Heart right ventricle (tissue), 16 donors: ENCODE measurements at places on chromosomes 7 and 10. TPM values are rescaled to one million over a fixed set of nuclear protein-coding genes. Genes with fewer than 3 reads are reported as not detected.

- no peak for DNase-seq
Observed at GRCh38 chr10:13857451-13857850, 270.7 kb downstream of the PRPF18 start.

GRCh38 chr7:43655584-43655983, 72.7 kb downstream of the STK17A start:
- DNase-seq: no peak

GRCh38 chr10:95508730-95509129, 52.4 kb downstream of the SORBS1 start:
- DNase-seq: no peak

DNA sequence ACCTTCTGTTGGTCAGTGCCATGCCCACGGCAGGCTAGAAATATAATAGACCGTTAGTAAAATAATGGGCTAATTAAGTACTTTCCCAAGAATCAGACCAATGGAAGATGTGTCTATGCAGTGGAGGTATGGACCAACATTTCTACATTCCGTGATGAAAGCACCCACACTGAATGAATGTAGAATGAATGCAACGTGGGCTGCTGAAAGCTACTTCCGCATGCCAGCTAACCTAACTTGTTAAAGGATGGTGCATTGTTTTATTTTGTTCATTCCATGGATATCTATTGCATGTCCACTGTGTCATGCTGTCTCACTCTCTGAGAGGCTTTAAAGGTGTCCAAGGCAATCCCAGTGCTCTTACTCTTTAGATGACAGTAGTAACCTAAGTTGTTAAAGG, 112.9 kb upstream of the CAV2 start:
- no peak for DNase-seq

DNA sequence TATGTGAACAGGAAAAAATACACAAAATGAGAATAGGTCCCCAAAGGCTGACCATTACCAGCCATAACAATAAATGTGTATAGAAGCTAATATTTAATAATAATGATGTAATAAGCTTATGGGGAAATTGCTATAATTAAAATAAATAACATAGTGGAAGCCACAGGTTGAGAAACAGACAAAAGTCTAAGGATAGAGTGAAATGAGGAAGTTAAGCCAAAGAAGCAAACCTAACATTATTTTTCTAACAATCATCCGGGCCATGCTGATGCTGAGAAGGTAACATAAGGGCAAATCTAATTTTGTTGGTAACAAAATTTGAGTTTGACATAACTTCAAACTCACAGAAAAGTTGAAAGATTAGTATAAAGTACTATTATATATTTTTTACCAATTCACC, 115.9 kb downstream of the MICU1 start:
- no peak for DNase-seq

- no peak for DNase-seq
Observed at GRCh38 chr10:124704428-124705380, 39.5 kb downstream of the FAM53B start.

DNA sequence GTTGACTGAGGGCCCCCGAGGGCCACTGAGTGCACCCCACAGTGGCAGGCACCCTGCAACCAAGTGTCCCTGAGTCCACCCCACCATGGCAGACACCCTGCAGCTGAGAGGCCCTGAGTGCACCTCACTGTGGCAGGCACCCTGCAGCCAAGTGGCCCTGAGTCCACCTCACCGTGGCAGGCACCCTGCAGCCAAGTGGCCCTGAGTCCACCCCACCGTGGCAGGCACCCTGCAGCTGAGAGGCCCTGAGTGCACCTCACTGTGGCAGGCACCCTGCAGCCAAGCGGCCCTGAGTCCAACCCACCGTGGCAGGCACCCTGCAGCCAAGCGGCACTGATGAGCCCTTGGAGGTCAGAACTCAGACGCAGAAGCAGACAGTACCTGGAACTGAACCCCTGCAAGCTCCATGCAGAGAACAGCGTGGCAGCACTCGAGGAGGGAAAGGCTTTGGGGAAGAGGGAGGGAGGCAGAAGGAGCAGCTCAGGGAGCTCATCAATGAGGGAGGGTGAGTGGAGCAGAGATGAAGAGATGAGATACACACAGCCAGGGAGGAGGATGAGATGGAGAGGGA, 156.5 kb downstream of the WDR37 start:
- DNase-seq: no peak

GRCh38 chr10:130053561-130053960, 57.1 kb downstream of the C10orf143 start:
- no peak for DNase-seq

- no peak for DNase-seq
Observed at GRCh38 chr7:31368620-31369019, 28.1 kb upstream of the NEUROD6 start.

DNA sequence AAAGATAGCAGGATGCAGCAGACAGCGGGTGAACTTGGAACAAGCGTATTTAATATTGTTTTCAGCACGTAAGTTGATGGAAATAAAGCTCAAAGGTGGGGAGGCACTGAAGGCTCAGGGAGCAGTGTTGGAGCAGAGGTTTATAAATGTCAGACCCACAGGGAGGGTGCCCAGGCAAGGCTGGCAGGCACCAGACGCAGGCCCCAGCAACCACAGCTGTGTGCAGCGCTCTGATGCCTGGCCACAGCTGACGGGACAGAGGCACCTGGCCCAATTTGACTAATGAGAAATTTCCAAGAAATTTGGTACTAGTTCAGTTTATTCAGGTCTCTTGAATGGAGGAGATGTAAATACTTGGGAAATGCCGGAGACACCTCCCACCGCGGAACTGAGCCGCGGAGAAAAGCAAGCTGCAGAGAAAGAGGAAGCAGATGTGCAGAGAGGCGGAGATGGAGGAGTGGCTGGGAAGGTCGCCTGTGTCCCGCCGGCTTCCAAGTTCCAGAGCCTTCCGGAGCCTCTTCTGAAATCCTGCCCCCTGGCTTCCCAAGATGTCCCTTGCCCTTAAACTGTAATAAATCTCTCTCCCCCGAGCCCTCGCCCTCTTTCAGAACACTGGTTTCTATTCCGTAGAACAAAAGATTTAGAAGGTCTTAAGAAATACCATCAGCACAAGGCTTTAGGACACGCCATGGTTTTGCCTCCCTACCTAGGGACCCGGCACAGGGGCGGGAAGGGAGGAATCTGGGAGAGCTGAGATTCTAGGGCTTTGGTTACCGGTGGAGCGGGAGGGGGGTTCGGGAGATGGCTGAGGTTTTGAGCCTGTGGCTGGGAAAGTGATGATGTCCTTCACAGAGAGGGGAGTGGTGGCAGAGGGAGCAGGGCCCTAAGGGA, 38.4 kb upstream of the PLXNA4 start:
- peak; percentile 40 for DNase-seq

GRCh38 chr7:101186844-101187428, 6.8 kb upstream of the NAT16 start:
- DNase-seq: no peak

- no peak for DNase-seq
Observed at GRCh38 chr7:12890586-12890985, 203.2 kb downstream of the ARL4A start.

DNA sequence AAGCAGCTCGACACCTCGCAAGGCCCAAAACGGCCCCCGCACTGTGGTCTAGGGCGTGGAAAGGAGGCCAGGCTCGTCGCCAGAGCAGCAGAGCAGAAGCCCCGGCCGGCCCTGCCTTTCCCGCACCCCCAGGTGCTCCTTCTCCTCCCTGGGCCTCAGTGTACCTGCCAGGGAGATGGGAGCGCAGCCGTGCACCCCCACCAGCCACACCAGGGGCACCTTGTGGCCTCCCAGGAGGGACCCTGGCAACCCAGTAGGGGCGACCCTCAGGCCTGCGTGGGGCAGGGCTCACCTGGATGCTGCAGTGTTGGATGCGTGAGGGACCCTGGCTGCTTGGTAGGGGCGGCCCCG, 9.5 kb downstream of the PDGFA start:
- peak; percentile 8 for DNase-seq

SPAG6 gene
- polyA plus RNA-seq: 0.01 TPM

ATE1 gene
- polyA plus RNA-seq: 4.5 TPM

PTF1A gene
- not detected for polyA plus RNA-seq

ATG9B gene
- 0.45 TPM for polyA plus RNA-seq

CHCHD3 gene
- 42.6 TPM for polyA plus RNA-seq

PHF14 gene
- 21.4 TPM for polyA plus RNA-seq
